ENCODE measurements at places on chromosomes 5 and 9.

GRCh38 chr9:14769230-14769571, 46.7 kb upstream of the CER1 start:
- DNase-seq, result no peak

DNA sequence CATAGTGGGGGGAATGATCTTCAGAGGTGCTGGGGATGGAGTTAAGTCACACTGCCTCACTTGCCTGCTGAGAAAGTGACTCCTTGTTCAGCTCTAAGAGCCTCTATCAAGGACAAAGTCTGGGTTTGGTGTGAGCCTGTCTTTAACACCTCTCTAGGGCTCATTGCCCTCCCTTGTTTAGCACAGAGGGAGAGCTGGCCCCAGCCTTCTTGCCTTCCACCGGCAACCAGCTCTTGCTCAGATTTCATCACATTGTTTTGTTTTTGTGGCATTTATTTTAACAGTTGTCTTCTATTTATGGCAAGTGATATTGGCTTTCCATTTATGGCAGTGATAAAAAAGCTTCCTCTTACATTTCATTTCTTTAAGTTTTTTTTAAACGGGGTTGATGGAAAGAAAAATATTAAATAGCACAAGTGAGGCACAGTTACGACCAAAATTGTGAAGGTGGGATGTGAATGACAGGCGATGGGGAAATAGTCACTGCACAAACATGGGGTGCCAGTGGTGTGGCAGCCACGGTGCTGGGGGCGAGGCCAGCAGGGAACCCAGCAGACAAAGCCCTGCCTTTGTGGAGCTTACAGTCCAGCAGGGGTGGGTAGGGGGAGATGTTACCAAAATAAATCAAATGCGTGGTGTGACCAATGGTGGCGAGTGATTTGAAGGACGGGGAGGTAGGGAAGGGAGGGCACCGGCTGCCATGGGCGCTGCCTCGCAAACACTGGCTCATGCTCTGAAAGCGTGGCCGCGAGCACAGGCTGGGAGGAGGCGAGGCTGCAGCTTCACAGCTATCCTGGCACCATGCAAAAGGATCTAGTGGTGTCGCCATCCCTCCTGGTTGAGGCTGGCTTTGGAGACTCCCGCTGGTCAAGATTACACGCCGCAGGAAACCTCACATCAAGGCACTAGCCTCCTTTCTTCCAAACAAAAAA, 21.2 kb upstream of the UNC5A start:
- DNase-seq, result no peak

GRCh38 chr9:130451004-130451390, 6.2 kb downstream of the ASS1 start:
- no peak for DNase-seq

- no peak for DNase-seq
Measured at GRCh38 chr5:116315531-116315930, 230.7 kb downstream of the COMMD10 start.

- DNase-seq, result no peak
Measured at GRCh38 chr5:8907168-8907868, 638.6 kb downstream of the SEMA5A start.

DNA sequence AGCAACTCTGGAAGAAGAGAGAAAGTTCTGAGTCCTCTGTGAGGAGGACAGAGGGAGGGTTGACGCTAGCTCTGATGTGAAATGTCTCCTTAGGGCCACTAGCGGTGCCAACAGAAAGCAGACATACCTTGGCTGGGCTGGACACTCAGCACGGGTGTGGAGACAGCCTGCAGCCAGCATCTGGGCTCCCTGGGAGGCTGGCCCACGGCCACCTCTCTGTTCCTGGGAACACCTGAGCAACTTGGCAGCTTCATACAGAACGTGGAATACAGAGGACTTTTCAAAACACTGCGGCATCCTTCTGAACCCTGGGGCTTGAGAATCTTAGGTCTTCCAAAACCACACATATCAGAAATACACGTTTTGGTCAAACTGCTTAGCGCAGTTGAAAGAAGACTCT, 269.1 kb downstream of the FSTL4 start:
- no peak for DNase-seq

- DNase-seq, result no peak
Measured at GRCh38 chr9:72038890-72039410, 21.5 kb downstream of the C9orf57 start.

GRCh38 chr9:104927912-104928740, at the start of gene ABCA1:
Gene ABCA1 (minus strand): TSS chr9:104928155. CDS start chr9:104903679, 24,476 bp downstream.
- DNase-seq, result peak; percentile 24

Measured in stimulated activated CD8-positive, alpha-beta memory T cell treated with anti-CD3 and anti-CD28 coated beads, Interleukin-15, amount 100 ng/mL, for 4 hours (primary cell).